CD8-positive, alpha-beta memory T cell (primary cell): ENCODE measurements at places on chromosomes 3 and 15.
A peak's percentile ranks its signal among the peaks of the same experiment; 100 is the strongest.

GRCh38 chr3:43379343-43379742, 93.0 kb downstream of the SNRK start:
- H3K36me3 ChIP-seq = no peaks in the 10 kb centered on the region
- H3K4me1 ChIP-seq = peaks cover 8% of the 10 kb centered on the region
- H3K27ac ChIP-seq = no peak overlapping the region

GRCh38 chr3:55405436-55405835, 81.7 kb downstream of the WNT5A start:
- H3K27ac ChIP-seq = no peak overlapping the region
- no peaks in the 10 kb centered on the region for H3K36me3 ChIP-seq
- no peaks in the 10 kb centered on the region for H3K27me3 ChIP-seq
- DNase-seq = no peak
- no peak overlapping the region for H3K4me3 ChIP-seq

- H3K36me3 ChIP-seq = no peaks in the 10 kb centered on the region
- H3K4me3 ChIP-seq = no peak overlapping the region
- H3K4me1 ChIP-seq = no peaks in the 10 kb centered on the region
- H3K27ac ChIP-seq = no peak overlapping the region
- DNase-seq = no peak
Observed at GRCh38 chr3:6168256-6168655, 692.7 kb upstream of the GRM7 start.

GRCh38 chr3:47588587-47588986, 9.9 kb upstream of the CSPG5 start:
- H3K27ac ChIP-seq = no peak overlapping the region
- no peaks in the 10 kb centered on the region for H3K4me1 ChIP-seq
- no peak overlapping the region for H3K4me3 ChIP-seq
- no peaks in the 10 kb centered on the region for H3K27me3 ChIP-seq
- no peak for DNase-seq
- peaks cover 18% of the 10 kb centered on the region for H3K36me3 ChIP-seq

DNA sequence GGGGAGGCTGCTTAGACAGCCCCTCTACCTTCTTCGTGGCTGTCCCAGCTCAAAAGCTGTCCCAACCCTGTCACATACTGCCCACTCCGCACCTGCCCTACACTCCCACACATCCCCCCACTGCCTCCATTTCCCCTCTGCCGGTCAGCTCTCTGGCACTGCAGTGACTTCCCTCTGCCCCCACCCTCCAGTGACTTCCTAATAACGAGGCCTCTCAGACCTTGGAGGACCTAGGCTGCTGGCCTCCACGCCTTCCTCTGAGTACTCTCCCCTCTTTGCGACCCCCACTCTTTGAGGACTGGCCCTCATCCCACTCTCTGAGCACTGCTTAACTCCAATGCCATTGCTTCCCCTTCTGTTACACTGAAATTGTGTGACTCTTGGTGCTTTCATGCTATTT, 45.3 kb downstream of the KY start:
- no peak for DNase-seq
- H3K27ac ChIP-seq = no peak overlapping the region
- H3K27me3 ChIP-seq = no peaks in the 10 kb centered on the region

DNA sequence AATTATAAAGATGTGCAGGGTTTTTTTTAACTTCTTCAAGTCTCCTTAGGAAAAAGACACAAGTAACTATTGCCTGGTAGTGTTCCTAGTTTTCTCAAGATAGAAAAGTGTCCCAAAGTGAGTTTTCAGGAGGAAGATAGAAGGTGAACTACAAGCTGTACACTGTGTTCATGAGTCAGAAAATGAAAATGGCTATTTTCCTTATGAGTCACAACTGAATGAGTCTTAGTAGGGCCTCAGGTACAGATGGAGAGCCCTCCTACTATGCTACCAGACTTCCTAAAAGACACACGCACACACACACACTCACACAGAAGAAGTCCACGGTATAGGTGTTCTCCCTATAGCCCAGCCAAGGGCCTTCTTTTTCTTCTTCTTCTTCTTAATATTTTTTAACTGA, 3.1 kb downstream of the MYO1E start:
- no peaks in the 10 kb centered on the region for H3K36me3 ChIP-seq
- H3K4me3 ChIP-seq = no peak overlapping the region
- DNase-seq = no peak

DNA sequence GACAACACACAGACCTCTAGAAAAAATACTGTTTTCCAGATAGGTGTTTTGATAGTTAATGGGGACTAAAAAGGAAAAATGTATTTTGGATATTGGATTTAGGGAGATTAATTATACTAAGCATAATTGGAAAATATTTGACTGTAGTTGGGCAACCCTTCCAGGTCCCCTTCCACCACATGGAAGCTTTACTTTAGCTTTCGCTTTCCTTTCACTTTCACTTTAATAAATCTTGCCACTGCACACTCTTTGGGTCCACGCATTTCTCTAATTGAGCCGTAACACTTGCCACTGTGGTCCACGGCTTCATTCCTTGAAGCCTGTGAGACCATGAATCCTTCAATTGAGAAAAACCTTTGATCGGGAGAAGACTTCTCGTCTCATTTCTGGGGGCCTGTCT, 15.5 kb downstream of the GLDN start:
- peaks cover 3% of the 10 kb centered on the region for H3K27me3 ChIP-seq
- no peak overlapping the region for H3K27ac ChIP-seq
- H3K36me3 ChIP-seq = no peaks in the 10 kb centered on the region

DNA sequence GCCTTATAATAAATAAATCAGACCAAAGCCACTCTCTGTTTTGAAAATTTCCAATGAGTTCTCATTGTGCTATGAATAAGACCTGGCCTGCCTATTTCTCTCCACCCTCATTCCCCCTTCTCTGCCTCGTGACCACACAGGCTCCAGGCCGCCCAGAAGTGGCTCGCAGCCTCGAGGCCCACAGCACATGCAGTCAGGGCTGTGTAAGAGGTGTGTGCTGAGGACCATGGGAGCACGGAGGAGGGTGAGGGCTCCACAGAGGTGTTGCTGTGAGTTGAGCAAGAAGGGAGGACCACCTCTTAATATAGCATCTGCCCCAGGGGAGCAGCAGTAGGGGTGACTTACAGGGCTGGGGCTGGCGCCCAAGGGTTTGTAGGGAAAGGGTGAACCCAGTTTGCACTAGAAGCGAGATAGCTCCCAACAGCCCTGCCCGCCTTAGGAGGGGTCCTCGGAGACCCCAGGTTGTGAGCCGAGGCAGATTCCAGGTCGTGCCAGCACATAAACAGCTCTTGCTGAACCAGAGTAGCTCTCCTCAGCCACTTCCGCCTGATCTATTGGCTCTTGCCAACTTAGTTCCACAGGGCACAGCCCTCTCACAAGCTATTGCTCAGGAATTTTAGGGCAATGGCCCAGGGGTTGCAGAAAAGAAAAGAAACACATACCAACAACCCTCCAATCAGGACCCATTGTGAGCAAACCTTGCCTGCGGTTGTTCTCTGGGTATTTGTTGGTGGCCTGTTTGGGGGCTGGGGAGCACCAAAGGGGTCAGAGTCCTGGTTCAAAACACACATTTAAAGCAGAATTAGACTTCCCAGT, 117.7 kb downstream of the MYLK start:
- no peak overlapping the region for H3K4me3 ChIP-seq
- no peaks in the 10 kb centered on the region for H3K36me3 ChIP-seq
- no peaks in the 10 kb centered on the region for H3K4me1 ChIP-seq
- DNase-seq = no peak
- no peaks in the 10 kb centered on the region for H3K27me3 ChIP-seq
- H3K27ac ChIP-seq = no peak overlapping the region

DNA sequence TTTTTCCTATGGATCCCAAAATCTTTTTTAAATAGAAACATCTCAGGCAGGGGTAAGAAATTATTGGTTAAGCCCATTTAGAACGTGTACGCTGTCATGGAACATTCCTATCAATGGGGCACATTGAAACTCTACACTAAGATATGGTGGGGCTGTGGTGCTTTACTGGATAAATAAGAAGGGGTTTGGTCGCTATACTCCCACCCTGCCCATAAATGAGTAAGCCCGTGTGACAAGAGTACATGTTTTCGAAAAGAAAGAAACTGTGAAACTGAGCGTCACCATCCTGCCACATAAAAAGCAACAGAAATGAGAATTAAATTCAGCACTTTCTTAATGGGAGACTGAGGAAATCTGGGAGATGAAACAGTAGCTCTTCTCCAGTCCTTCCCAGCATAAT, 929.7 kb upstream of the CFAP20DC start:
- H3K4me1 ChIP-seq = peaks cover 44% of the 10 kb centered on the region
- no peak overlapping the region for H3K4me3 ChIP-seq
- no peaks in the 10 kb centered on the region for H3K27me3 ChIP-seq

GRCh38 chr3:149810846-149811245, 2.2 kb upstream of the RNF13 start:
- no peak overlapping the region for H3K4me3 ChIP-seq
- H3K27ac ChIP-seq = no peak overlapping the region
- no peak for DNase-seq
- peaks cover 21% of the 10 kb centered on the region for H3K4me1 ChIP-seq
- H3K27me3 ChIP-seq = no peaks in the 10 kb centered on the region
- H3K36me3 ChIP-seq = no peaks in the 10 kb centered on the region

DNA sequence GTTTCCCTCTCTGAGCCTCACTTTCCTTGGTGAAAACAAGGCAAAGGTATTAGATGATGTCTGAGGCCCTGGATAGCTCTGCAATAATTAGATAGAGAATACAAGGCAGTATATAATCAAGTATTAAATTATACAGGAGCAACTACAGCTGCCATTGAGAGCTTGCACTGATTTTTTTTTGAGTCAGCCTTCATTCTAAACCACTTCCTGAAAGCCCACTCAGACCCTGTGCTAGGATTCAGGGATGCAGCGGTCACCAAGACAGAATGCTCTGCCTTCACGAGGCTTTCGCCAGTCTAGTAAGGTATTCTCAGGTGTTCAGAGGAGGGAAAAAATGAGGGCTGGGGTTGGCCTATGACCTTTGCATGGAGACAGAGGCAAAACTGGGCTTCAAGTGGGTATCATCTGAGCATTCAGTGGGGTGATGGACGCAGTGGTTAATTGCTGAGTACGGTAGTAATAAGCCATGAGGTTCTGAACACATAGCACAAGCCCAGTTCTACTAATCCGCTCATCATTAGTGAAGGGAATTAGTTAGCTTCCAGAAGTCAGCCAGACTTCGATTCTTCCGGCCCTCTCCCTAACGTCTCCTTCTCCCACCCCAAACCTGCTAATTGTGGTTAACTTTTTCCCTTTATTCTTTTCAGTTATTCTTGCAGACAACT, 3.6 kb downstream of the VGLL4 start:
- H3K27me3 ChIP-seq = no peaks in the 10 kb centered on the region
- no peak overlapping the region for H3K4me3 ChIP-seq
- H3K27ac ChIP-seq = no peak overlapping the region
- DNase-seq = no peak

DNA sequence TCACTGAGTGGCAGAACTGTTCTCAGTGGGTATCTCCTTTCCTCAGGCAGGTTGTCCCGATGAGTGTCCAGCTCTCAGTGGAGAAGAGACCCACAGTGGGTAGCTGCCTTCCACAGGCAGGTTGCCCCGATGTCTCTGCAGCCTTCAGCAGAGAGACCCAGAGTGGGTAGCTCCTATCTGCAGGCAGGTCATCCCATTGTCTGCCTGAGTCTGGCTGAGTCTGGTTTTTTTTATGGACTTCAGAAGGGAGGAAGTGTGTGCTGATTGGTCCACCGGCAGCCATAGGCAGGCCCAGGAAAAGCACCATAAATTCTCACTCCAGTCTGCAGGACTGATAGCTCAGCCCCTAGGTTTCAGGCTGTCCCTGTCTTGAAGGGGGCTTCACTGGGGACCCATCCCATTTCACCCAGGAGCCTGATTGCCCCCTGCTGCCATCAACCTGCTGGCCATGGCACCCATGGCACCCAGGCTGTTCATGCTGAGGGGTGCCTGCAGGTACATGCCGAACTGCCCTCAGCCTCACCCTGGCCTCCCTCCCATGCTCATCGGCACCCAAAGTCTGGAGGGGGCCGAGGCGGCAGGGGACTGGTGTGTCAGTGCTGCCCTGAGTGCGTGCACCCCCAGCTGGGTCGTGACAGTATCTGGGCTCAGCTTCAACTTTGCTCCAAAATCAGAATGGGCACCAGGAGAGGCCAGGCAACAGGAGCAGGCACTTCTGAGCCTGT, 3.6 kb upstream of the LIMD1 start:
- H3K4me3 ChIP-seq = no peak overlapping the region
- H3K36me3 ChIP-seq = no peaks in the 10 kb centered on the region
- no peak for DNase-seq
- peaks cover 30% of the 10 kb centered on the region for H3K4me1 ChIP-seq
- no peak overlapping the region for H3K27ac ChIP-seq
- no peaks in the 10 kb centered on the region for H3K27me3 ChIP-seq

- H3K27me3 ChIP-seq = no peaks in the 10 kb centered on the region
- no peak overlapping the region for H3K4me3 ChIP-seq
- no peak for DNase-seq
- H3K4me1 ChIP-seq = no peaks in the 10 kb centered on the region
- H3K36me3 ChIP-seq = no peaks in the 10 kb centered on the region
Observed at GRCh38 chr3:25094932-25095685, 333.0 kb upstream of the RARB start.

GRCh38 chr3:38029400-38030125, at the start of gene PLCD1:
PLCD1 (minus strand) TSS chr3:38029642; CDS start chr3:38029539, 103 bp downstream.
- peaks cover 8% of the 10 kb centered on the region for H3K27me3 ChIP-seq
- H3K4me1 ChIP-seq = peaks cover 39% of the 10 kb centered on the region
- H3K27ac ChIP-seq = peak within 1 kb of the TSS; percentile 24
- no peaks in the 10 kb centered on the region for H3K36me3 ChIP-seq

GRCh38 chr3:52527039-52527731, 6.5 kb downstream of the NT5DC2 start:
- no peak overlapping the region for H3K27ac ChIP-seq
- no peak for DNase-seq
- H3K4me3 ChIP-seq = no peak overlapping the region
- H3K27me3 ChIP-seq = no peaks in the 10 kb centered on the region
- H3K36me3 ChIP-seq = no peaks in the 10 kb centered on the region

DNA sequence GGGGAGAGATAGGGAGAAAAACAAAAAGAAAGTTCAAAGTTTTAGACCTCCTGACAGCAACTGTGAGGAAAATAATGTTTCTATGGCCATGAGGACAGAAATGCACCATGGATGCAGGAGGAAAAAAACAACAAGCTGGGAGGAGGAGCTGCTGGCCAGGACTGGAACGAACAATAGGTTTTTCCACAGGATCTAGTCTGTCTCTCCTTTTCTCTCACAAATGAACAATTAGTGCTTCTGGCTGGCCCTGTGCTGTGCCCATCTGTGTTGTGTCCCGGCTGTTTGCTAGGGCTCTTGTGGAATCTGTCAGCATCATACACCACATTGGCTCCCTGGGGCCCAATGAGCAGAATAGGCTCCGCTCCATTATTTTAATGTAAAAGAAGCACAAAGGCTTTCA, 15.2 kb downstream of the GK5 start:
- peaks cover 17% of the 10 kb centered on the region for H3K36me3 ChIP-seq
- H3K4me1 ChIP-seq = no peaks in the 10 kb centered on the region
- H3K4me3 ChIP-seq = no peak overlapping the region
- H3K27me3 ChIP-seq = no peaks in the 10 kb centered on the region

GRCh38 chr3:25572919-25573385, 91.8 kb downstream of the TOP2B start:
- H3K36me3 ChIP-seq = no peaks in the 10 kb centered on the region
- H3K4me3 ChIP-seq = no peak overlapping the region
- no peaks in the 10 kb centered on the region for H3K27me3 ChIP-seq
- no peaks in the 10 kb centered on the region for H3K4me1 ChIP-seq
- no peak for DNase-seq

GRCh38 chr3:140319739-140320138, 358.1 kb upstream of the TRIM42 start:
- no peak for DNase-seq
- no peaks in the 10 kb centered on the region for H3K27me3 ChIP-seq
- no peak overlapping the region for H3K4me3 ChIP-seq
- H3K27ac ChIP-seq = no peak overlapping the region
- no peaks in the 10 kb centered on the region for H3K4me1 ChIP-seq
